ENCODE measurements at places on chromosomes 13 and 19.

DNA sequence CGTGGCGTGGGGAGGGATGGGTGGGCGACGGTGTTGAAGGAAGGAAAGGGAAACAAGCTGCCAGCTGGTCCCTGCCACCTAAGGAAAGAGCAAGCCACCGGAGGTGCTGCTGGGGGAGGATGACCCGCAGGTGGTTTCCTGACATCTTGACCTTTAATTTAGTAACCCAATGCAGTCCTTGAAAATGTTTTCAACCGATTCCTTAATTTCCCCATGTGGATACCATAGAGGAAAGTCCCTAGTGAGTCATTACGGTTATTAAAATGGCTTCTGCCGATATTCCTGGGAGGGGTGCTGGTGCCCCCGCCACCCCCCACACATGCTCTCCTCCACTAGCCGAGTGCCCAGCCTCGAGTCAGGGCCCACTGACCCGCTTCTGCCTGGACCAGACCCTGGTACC is 6.3 kb upstream of the ANKRD10 start:
- DNase-seq, result no peak

GRCh38 chr13:40488869-40489391 is 177.5 kb downstream of the FOXO1 start:
- no peak for DNase-seq

- no peak for DNase-seq
These were observed 164.6 kb downstream of the ABCC4 start for GRCh38 chr13:95136638-95137037.

DNA sequence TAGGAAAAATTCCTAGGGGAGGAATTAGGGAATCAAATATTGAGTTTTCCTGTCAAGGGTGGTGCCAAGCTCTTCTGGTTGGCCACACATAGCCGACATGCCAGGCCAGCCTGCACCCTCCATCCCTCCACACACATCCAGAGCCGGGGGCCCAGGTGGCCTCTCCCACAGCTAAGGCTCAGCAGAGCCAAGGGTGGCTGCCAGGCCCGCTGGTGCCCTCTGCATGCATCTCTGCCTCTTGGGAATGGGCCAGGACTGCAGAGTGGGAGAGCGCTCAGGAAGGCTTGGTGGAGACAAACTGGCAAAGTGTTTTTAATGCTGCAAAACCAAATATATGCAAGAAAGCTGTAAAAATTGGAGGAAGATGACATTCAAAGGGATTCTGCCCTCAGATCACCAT is 42.7 kb upstream of the GAS6 start:
- peak; percentile 77 for DNase-seq

GRCh38 chr13:59891053-59891452 is 272.7 kb downstream of the DIAPH3 start:
- no peak for DNase-seq

DNA sequence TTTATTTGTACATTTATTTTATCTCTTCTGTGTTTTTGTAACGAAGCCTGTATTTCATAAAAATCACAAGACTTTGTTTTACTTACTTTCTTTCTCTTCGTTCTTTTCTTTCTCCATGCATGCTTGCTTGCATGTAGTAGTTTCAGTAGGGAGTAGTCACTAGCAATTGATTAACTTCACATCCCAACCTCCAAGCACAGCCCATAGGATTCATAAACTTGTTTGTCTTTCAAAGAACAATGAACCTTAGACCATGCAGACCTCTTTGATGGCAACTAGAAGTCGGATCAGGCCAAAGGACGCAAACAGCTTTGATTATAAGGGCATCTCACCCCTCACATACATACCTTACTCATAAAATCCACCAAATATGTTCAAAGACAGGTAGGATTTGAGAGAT is 3.1 kb upstream of the PRR20A start:
- DNase-seq, result no peak

DNA sequence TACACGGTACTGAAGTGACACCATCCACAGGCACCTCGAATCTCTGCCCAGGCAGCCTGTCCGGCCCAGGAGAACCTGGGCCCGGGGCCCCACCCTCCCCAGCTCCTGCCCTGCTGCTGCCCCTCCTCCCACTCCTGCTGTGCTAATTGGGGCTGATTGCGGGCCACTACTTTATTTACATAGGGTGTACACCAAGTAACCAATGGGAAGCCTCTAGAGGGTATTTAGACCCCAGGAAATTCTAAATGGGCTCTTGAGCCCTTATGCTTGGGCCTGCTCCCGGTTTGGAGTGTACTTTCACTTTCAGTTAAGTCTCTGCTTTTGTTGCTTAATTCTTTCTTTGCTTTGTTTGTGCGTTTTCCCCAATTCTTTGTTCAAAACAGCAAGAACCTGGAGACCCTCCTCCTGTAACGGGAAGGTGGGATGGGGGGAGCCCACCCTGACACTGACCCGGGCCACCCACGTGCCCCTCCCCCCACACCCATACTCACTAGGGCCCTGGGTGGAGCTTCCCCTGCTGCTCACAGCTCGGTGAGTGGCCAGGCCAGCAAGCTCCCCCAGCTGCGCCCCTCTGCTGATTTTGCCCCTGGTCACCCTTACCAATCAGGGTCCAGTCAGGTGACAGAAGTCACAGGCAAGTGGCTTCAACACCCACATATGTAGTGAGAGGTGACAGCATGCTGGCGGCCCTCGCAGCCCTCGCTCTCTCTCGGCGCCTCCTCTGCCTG is 9.4 kb downstream of the SCGB2B2 start:
- no peak for DNase-seq

DNA sequence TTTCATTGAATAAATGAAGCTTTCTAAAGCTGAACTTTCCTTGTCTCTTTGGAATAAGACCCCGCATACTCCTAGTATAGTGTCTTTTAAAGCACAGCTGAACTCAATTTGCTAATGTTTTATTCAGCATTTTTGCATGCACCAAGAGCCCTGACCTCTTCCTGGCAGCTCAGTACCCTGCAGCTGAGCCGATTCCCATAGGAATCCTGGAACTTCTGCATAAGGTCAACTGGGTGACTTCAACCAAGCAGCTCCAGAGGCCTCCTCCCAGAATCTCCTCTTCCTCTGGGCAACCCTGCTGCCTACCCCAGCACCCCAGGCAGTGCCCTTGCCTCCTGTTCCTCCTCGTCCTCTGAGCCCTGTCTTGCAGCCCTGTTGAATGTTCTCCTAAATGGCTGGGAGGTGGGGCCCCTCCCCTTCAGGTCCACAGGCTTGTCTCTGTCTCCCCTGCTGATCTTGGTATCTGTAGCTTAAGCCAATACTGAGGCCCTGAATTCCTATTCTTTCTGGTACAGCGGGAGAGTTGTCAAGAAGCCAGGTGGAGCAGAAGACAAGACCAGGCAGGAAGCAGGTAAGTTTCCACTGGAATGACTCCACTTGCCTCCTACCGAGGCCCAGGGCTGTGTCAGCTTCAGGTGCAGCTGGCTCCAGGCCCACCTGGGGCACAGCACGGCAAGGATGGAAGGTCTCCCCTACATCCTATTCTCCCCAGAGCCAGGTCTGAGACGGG is 23.6 kb upstream of the CCDC124 start:
- no peak for DNase-seq

- no peak for DNase-seq
These were observed 126.8 kb upstream of the CACNA1A start for GRCh38 chr19:13633109-13633508.

- no peak for DNase-seq
These were observed 853.3 kb downstream of the GPC5 start for GRCh38 chr13:92251671-92252210.

DNA sequence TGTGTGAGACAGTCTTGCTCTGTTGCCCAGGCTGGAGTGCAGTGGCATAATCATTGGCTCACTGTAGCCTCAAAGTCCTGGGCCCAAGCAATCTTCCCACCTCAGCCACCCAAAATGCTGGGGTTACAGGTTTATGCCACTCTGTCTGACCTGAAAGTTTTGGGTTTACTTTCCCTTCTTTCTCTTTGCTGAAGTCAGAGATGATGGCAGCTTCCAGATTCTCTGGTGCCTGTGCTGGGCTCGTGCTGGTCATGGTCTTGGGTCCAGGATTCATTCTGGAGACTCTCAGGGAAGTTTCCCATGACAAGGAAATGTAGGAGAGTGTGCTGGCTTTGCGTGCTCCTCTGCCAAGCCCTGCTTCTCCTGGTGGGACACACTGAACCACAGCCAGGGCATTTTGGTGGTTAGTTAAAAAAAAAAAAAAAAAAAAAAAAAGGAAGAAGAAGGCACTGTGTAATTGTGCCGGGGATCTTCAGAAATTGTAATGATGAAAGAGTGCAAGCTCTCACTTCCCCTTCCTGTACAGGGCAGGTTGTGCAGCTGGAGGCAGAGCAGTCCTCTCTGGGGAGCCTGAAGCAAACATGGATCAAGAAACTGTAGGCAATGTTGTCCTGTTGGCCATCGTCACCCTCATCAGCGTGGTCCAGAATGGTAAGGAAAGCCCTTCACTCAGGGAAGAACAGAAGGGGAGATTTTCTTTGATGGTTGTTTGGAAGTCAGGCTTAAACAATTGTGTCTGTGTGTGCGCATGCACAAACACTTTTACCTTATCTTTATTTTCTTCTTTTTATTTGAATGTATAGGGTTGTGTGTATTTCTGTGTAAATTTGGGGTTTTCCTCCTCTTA is at the start of gene ALOX5AP:
Gene ALOX5AP (plus strand): TSS at position 519 of the 847 bp plus-strand sequence. CDS start 63 bp downstream, at position 582.
- no peak for DNase-seq

DNA sequence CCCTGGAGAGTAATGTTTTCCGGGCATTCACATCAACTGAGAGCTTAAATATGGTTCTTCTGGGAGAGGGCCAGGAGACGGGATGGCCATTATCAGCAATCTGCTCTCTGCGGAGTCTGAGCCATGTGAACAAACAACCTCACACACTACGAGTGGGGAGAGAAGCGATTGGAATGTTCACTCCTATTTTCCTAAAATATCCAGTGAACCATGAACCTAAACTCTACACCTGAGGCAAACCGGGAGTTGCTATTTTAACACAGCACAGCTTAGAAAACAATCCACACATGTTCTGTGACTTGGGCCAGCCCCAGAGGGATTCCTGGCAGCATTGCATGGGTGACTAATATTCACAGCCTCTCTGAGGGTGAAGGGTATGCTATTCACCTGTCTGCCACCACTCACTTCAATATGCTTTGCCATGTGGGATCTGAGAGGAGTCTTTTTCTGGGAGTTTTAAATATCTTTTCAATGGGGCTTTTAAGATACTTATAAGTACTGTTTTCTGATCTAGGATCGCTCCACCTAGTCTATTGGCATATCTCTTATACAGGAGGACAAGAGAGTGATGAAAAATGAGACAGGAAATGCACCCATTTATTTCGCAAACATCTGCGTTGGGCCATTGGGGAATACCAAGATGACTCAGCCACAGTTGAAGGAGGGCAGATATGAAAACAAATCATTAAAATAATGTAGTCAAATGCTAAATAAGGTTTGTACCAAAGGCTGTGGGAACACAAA is 72.6 kb upstream of the SERP2 start:
- no peak for DNase-seq

DNA sequence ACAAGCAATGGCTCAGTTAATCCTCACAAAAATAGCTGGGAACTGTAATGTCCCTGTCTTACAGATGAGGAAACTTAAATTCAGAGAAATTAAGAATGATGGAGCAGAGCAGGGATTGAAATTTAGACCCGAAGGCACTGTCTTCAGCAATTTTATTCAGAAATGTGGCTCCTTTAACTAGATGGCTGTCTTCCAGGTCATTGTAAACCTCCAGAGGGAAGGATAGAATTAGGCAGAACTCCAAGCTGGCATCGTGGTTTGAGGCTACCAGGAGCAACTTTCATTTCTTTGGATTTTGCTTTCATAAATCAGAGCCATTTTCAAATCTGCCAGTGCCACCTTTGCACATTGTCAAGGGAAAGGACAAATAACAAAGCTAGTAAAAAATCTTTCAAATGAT is 339.0 kb downstream of the DCT start:
- DNase-seq, result no peak

- no peak for DNase-seq
These were observed 663 bp downstream of the SLITRK6 start for GRCh38 chr13:85798556-85798955.

GRCh38 chr13:93254775-93255174 is 28.2 kb downstream of the GPC6 start:
- no peak for DNase-seq

GRCh38 chr19:47230054-47230920 is 712 bp downstream of the BBC3 start:
- peak; percentile 88 for DNase-seq

GRCh38 chr19:18711893-18712292 is 28.4 kb downstream of the CRTC1 start:
- DNase-seq, result no peak

- no peak for DNase-seq
These were observed 2.3 kb downstream of the DDX39A start for GRCh38 chr19:14416817-14417231.

DNA sequence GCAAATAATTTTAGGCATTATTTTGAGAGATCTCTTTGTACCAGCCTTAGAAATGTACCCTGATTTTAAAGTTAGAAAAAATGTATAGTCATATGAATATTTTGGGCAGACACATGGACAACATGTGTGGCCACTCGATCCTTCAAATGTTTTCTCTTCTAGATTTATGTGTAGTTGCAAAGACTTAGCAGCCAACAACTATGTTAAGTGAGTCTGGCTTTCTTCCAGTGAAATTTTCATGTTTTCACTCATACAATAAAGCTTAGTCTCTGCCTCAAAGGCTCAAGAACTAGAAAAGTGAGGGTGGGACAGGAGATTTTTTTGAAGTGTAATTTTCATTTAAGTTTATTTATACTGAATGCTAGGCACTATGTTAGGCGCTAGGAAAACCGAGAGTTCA is 207.7 kb upstream of the DACH1 start:
- no peak for DNase-seq

GRCh38 chr13:32010136-32010535 is 21.4 kb upstream of the FRY start:
- DNase-seq, result no peak
